Inflammatory macrophage (primary cell): ENCODE measurements at places on chromosomes 2 and 18.

DNA sequence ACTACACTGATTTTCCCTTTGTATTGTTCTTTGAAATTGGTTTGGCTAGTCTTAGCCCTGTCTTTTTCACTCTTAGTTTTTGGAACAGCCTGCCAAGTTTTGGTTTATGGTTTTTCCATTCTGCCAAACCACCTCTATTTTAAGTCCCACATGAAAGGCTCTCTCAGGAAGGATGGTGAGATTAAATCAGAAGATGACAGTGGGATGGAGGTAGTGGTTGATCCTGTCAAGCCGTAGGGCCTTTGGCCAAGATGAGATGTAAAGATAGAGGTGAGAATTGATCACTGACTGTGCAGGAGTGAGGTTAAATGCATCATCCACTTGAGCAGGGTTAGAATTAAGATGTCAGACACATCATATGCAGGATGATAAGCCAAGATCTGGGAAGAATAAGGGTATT lies 948.5 kb downstream of the SLC4A3 start:
- no peak for DNase-seq

- DNase-seq, result no peak
These were observed at the start of gene IHH for GRCh38 chr2:219060821-219061791. TSS of gene IHH (minus strand) at chr2:219060921. CDS start at chr2:219060467, 454 bp downstream.

DNA sequence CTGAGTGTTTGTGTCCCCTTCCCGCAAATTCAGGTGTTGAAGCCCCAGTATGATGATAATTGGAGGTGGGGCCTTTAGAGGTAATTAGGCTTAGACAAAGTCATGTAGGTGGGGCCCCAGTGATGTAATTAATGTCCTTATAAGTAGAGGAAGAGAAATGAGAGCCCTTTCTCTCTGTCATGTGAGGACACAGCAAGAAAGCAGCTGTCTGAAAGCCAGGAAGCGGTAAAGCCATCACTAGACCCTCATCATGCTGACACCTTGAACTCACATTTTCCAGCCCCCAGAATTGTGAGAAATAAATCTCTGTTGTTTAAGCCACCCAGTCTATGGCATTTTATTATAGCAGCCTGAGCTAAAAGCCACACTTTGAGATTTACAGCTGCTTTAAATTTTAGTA lies 1580.0 kb downstream of the LRP1B start:
- DNase-seq, result no peak

- no peak for DNase-seq
These were observed 220.2 kb downstream of the SRBD1 start for GRCh38 chr2:45390861-45391260.

DNA sequence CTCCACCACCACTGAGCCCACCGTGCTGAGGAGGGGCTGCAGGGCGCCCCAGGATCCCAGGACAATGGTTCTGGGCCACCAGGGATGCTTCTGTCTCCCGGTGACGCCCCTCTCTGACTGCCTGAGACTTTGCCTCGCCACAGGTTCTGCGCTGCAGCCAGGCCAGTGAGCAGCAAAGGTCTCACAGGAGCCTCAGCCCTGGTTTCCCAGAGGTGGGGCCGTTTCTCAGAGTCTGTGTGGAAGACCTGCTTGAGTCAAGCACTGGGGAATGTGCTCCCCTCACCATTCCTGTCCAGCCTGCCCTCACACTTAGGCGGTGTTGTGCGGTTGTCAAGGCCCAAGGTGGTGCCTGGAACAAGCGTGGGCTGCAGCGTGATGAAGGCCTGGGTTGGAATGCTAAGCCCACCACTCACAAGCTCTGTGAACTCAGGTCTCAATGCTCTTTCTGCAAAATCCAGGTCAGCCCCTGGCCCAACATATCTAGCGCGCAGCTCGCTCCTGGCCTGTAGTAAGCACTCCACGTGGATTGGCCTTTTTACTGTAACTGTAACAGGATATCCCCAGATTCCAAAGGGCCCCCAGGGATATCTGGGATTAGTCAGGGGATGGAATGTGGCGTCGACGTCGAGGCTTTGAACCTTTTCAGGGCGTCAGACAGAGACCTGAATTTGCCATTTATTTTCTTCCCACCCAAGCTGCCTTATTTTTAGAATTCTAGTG lies 47.6 kb downstream of the PLB1 start:
- DNase-seq, result no peak

DNA sequence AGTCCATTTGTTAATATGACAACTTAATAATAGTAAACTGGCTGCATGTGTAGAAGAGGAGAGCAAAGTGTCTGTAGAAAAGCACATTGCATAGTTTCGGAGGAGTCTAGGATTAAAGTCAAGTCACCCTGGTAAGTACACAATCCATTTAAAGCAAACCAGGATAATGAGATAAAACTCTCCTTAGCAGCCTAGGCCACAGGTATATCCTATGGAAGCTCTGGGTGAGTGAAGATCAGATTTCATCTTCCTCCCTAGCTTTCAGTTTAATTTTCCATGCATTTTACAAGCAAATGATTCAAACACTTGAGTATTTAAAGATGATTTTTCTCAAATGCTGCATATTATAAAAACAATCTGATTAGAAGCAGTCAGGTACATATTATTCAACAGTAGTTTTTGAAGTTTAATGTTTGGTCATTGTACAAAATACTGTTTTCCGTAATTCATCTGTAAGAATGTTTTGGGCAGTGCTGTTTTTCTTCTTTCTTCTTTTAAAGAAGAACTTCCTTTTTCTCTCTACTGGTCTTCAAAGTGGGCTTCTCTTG lies 10.2 kb downstream of the CERS6 start:
- DNase-seq, result no peak

GRCh38 chr2:179818546-179818945 lies 42.9 kb downstream of the ZNF385B start:
- DNase-seq, result no peak

GRCh38 chr2:182631299-182631698 lies 84.8 kb upstream of the DNAJC10 start:
- DNase-seq, result no peak

GRCh38 chr2:145068509-145068908 lies 548.6 kb upstream of the ZEB2 start:
- no peak for DNase-seq

GRCh38 chr2:158270536-158270935 lies 168.9 kb downstream of the UPP2 start:
- DNase-seq, result no peak

- no peak for DNase-seq
These were observed 219.4 kb upstream of the REV1 start for GRCh38 chr2:99709229-99709628.

DNA sequence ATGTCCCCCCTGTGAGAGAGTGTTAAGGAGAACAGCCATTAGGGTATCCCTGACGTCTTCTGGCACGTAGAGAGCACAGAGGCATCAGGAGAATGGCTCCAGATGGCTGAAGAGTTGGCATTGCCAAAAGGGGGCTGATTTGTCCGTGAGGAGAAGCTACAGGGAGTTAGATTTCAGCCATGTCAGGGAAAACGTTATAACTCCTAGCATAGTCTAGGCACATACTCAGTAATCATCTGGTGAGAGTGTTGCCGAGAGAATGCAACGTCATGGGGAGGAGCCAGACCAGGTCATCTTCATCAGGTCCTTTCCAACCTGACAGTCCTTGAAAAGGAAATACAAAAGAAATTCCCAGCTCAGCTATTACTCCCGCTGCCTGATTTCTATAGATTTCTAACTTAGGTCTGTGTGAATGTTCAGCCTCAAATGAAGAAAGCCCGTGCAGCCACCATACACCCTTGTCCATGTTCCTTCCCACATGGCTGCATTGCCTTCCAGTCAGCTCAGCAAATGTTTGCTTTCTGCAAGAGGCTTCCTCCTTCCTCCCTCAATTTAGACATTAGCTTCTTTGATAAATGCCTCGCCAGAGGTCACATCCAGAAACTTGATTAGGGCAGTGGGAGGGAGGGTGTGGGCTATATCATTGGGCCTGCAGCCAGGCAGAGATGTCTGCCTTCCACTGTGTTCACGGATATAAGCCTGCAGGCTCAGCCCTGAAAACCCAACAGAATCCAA lies 93.0 kb downstream of the STPG4 start:
- DNase-seq, result peak; percentile 12

- no peak for DNase-seq
These were observed 135.8 kb upstream of the GPC1 start for GRCh38 chr2:240299710-240300068.

GRCh38 chr2:19426941-19427340 lies 68.5 kb upstream of the OSR1 start:
- no peak for DNase-seq

GRCh38 chr2:37615804-37616676 lies 55.4 kb downstream of the CDC42EP3 start:
- DNase-seq, result peak; percentile 50

GRCh38 chr2:78861546-78861945 lies 164.0 kb upstream of the REG3G start:
- no peak for DNase-seq

GRCh38 chr2:102109016-102109415 lies 33.5 kb upstream of the IL1R1 start:
- peak; percentile 1 for DNase-seq

DNA sequence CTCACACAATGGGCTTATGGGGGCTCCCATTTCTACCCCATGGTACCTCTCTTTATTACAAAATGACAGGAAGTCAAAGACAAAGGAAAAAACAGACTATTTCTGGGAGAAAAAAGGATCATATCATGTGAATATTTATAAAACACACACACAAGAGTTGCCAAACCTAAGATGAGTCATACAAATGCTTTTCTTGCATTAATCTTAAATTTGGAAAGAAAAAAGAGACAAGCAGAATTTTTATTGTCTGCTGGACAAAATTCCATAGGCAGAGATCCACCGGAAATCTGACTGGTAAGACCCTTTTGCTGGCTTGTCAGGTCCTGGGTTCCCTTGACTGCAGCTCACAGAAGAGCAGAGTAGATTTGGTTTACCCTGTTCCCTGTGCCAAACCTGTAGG lies 1732.3 kb upstream of the PIK3C3 start:
- DNase-seq, result no peak

DNA sequence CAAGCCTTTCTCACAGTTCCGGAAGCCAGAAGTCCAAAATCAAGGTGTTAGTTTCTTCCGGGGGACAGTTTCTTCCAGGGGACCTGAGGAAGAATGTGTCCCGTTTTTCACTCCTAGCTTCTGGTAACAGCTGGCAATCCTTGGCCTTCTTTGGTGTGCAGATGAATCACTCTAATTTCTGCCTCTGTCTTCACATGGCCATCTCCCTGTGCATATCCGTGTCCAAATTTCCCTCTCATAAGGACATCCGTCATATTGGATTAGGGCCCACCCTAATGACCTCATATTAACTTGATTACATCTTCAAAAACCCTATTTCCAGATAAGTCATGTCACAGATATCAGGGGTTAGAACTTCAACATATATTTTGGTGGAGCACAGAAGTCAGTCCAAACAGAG lies 141.4 kb downstream of the ZEB2 start:
- DNase-seq, result no peak

- DNase-seq, result no peak
These were observed 38.2 kb downstream of the SNRPD1 start for GRCh38 chr18:21650311-21650710.

DNA sequence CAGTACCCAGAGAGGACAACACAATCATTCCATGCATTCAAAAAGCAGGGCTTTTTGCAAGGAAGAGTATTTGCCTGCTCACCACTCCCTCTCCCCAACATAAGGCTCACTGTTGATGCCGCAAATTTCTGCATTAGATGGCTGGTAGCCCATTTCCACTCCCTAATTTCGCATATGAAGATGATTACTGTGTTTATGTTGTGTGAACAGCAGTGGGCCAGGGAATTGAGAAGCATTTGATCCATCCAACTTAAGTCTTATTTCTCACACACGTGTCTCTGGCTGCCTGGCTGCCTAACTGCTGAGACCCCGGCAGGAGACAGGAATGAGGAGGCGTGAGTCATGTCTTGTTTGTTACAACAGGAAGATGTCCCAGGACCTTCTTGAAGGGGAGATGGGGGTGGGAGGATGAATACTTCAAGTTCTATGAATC lies 294.1 kb downstream of the ALK start:
- no peak for DNase-seq

- DNase-seq, result no peak
These were observed 243.9 kb upstream of the LRRTM1 start for GRCh38 chr2:80548469-80548868.

DNA sequence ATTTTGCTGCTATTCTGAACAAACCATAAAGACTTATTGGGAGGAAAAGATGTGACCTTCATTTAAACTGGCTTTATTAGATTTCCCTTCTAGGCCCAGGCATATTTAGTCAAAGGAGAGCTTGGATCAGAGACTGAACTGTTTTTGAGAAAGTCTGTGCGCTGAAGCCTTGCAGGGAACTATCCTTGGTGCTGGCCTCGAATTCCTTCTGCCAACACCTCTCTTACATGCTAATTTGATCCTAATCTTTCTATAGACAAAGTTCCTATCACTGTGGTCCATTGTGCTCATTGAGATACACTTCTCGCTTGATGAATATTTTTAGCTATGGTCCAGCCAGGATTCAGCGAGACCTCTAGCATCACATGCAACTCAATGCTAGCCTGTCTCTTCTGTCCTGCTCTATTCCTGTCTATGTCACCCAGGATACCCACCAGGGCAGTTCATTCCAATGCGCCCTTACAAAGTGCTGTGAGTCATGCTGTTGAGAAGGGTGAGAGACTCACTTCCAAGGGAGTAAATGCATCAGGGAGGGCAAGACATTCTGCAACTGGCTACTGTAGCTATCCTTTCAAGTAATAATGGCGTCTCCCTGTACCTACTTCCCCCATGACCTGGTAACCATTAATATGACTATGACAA lies 356.7 kb upstream of the LYPD1 start:
- no peak for DNase-seq

DNA sequence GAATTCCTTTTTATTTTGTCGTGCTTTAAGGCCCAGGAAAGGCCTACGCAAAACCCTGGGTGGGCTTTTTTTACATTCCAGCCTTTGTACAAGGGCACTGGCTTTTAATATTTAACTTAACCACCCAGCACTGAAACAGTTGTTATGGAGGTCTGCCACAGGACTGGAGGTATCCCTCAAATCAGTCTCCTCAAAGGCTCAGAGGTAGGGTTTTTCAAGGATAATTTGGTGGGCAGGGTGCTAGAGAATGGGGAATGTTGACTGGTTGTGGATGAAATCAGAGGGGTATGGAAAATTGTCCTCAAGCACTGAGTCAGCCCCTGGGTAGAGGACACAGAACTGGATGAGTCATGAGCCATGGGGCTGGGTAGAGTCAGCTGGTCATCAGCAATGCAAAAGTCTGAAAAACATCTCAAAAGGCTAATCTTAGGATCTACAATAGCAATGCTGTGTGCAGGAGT lies 443.1 kb downstream of the THSD7B start:
- peak; percentile 32 for DNase-seq

- no peak for DNase-seq
These were observed 50.2 kb downstream of the SKA1 start for GRCh38 chr18:50424877-50425690.
